Activated effector memory CD4-positive, alpha-beta T cell treated with Interleukin-2 at 50 U/mL for 16 hours (primary cell): ENCODE measurements at places on chromosomes 2 and 18.

DNA sequence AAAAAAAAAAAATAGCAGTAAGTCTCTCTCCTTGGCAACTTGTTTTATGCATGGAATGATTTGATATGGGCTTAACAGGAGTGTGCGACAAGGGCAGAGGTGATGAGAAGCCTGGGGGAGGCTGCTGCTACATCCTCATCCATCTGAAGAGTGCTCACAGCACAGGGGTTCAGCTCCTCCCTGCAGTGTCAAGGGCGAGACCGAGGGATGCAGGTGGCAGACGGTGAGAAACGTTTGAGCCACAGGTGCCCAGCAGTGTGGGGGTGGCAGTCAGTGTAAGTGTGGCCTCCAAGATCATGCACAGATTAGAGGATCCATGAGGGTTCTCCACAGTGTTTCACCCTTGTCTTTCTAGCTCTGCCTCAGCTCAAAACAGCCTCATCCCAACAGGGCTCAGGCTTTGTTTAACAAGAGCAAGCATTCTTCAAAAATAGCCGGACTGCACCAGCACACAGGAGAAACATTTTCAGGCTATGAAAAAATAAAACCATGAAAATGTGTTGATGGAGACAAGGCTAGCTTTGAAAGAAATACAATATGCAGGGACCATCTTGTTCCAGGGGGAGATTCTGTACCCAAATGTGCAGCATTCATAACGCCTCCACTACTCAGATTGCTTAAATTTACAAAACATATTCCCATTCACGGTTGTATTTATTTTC, 324.5 kb upstream of the MYT1L start:
- DNase-seq: no peak

GRCh38 chr2:145287736-145288135, 767.8 kb upstream of the ZEB2 start:
- no peak for DNase-seq

GRCh38 chr2:224062481-224063297, 23.6 kb upstream of the SERPINE2 start:
- DNase-seq: no peak

- no peak for DNase-seq
Observed at GRCh38 chr18:37783771-37784170, 218.2 kb upstream of the CELF4 start.

GRCh38 chr2:85838641-85839040, 50.1 kb downstream of the ST3GAL5 start:
- DNase-seq: no peak

- DNase-seq: no peak
Observed at GRCh38 chr2:233922471-233922870, 5.3 kb downstream of the TRPM8 start.

GRCh38 chr2:148273158-148273691, 252.3 kb downstream of the MBD5 start:
- DNase-seq: no peak

GRCh38 chr2:190819840-190820301, 60.8 kb upstream of the GLS start:
- DNase-seq: no peak

- DNase-seq: no peak
Observed at GRCh38 chr2:128585706-128586105, 267.0 kb upstream of the HS6ST1 start.

DNA sequence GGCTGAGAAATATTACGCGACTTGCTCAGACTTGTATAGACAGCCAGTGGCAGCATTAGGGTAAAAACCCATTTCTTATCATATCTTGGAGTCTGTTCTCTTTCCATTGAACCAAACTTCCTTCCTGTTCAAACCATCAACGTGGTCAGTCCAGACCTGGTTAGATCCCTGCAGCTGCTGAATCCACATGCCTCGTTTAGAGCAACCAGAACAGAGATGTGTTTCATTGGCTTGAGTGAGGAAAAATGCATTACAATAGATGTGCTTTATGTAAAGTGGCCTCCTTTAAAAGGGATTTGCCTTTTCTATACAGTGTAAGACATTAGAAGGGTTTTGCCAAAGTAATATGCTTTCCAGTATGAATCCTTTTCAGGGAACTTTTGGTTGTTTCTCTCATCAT, 232.4 kb downstream of the MEIS1 start:
- no peak for DNase-seq

- no peak for DNase-seq
Observed at GRCh38 chr2:38613126-38613848, 10.6 kb upstream of the HNRNPLL start.

GRCh38 chr2:127678531-127678930, 3.2 kb upstream of the LIMS2 start:
- no peak for DNase-seq

GRCh38 chr2:238787501-238787900, 60.4 kb upstream of the TWIST2 start:
- no peak for DNase-seq

DNA sequence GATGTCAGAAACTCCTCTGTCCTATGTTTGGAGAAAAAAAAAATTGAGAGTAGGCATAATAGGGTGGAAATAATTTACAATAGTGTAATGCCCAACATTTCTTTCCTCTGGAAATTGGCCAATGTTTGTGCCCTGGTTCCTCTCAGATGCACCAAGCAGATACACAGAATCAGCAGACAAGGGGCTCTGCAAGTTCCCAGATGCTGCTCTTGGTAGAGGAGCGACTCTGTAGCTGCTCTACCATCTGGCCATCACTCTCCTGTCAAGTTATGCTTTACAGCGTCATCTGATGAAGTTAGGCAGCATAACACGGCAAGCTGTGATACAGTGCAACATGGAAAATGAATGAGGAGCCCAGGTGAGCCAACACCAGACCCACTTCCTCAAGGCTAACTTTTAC, 1.6 kb downstream of the DYTN start:
- DNase-seq: no peak

DNA sequence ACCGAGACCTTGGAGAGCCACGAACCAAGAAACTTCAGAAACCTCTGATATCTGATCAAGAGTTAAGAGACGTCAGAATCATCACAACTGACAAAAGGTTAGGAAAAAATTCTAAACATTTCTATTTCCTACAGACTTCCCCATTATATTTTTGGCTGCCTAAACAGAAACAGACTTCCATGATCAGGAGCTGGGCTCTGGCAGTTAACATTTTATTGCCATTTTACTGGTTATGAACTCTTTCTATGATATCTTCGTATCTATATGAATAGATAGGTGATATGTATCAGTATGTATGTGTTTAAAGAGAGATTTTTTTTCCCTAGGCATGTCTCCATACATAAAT, 31.1 kb upstream of the PPP1R1C start:
- DNase-seq: no peak
